ENCODE measurements at places on chromosomes 2 and 18. TPM values are rescaled to one million over a fixed set of nuclear protein-coding genes. Genes with fewer than 3 reads are reported as not detected.

GRCh38 chr18:66761166-66761565 lies 157.3 kb upstream of the CDH19 start:
- DNase-seq = no peak

- DNase-seq = peak; percentile 79
Observed at GRCh38 chr2:223626716-223627115, 24.6 kb upstream of the SCG2 start.

GRCh38 chr18:32093102-32093511 lies 1.4 kb downstream of the RNF138 start:
- peak; percentile 58 for DNase-seq

Gene SP140
- not detected for total RNA-seq

Gene B3GNT2
- 19.3 TPM for total RNA-seq

Gene UGT1A1
- total RNA-seq = 0.61 TPM

Gene STK16
- total RNA-seq = 44.4 TPM
